ENCODE measurements at places on chromosomes 12 and 14.

GRCh38 chr12:72111706-72112105 is 160.5 kb upstream of the TRHDE start:
- DNase-seq: no peak

- DNase-seq: no peak
Measured at GRCh38 chr14:105193916-105194782, 13.0 kb upstream of the NUDT14 start.

DNA sequence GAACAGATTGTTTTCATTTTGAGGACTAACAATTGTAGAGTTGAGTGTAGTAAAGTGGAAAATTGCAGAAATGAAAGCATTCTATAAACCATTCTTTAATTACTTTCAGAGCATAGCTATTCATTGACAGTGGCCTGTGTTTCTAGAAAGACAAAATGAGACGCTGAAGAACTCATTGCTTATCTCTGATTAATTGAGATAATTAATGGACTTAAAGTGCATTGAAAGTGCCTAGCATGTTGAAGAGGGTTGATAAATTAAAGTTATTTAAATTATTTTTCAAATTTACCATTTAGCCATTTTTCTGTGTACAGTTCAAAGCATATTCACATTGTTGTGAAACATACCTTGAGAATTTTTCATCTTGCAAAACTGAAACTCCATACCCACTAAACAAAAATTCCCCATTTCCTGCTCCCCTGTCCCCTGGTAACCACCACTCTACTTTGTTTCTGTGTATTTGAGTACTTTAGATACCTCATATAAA is 57.4 kb downstream of the DAAM1 start:
- DNase-seq: no peak

DNA sequence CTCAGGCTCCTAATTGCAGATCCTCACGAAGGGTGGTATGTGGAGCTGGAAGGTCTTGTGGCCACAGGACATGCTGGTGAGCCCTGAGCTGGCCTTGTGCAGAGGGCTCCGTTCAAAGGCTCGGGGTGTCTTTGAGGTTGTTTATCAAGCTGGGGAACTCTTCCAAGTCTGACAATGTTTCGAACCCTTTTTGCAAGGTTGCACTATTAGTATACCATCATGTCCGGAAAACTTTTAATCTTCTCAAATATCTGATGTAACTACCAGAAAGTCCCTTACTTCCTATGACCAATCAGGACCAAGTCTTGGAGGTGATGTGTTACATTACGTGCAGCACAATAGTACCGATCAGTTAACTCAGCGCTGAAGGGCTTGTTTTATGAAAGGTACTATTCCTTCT is 21.5 kb downstream of the UBR7 start:
- no peak for DNase-seq

GRCh38 chr12:119931402-119931801 is 54.3 kb upstream of the CIT start:
- no peak for DNase-seq
